ENCODE measurements at places on chromosomes 2 and 18.

DNA sequence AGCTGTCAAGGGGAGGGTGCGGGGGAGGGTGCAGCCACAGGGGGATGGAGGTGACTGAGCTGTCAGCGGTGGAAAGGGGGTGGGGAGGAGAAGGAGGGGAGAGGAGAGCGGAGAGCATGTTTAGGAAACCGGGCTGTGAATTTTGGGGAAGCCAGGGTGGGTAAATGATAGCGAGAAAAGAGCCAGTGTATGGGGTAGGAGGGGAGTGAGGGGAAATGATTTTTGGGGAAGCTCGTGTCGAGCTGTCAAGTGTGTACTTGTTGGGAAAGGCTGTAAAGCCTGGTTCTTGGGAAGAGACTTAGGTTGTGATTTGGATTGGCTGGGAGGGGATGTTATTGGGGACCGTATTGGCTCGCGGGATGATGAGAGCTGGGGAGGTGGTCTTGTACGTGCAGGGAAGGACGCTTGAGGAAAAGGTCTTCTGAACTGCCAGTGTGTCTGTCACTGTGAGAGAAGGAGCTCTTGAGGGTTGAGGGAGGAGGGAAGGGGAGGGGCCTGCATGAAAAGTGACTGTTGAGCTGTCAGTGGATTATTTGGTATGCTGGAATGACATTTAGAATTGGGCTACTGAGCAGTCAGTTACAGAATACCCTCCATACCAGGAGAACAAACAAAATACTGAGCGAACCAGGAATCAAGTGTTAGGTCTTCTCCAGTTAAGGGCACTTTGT, 1.0 kb downstream of the UBR3 start:
- peak; percentile 56 for DNase-seq

- DNase-seq = peak; percentile 8
Measured at GRCh38 chr18:58768293-58768974, 96.2 kb upstream of the ZNF532 start.

GRCh38 chr2:234241656-234242458, 191.4 kb downstream of the SPP2 start:
- no peak for DNase-seq

- DNase-seq = no peak
Measured at GRCh38 chr2:185127412-185127811, 529.1 kb downstream of the ZNF804A start.

DNA sequence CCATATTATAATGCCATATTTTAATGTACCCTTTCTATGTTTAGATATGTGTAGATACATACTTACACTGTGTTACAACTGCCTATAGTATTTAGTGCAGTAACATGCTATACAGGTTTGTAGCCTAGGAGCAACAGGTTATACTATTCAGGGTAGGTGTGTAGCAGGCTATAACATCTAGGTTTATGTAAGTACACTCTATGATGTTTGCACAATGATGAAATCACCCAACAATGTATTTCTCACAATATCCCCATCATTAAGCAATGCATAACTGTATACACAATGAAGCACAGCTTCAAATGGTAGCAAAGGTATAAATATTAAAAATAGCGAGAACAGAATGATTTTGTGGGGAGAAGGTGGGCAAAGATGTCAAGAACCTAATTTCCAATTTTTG, 117.8 kb downstream of the DYM start:
- no peak for DNase-seq

Data from OCI-LY7 (cell line).